ENCODE measurements at places on chromosomes 4 and X.

DNA sequence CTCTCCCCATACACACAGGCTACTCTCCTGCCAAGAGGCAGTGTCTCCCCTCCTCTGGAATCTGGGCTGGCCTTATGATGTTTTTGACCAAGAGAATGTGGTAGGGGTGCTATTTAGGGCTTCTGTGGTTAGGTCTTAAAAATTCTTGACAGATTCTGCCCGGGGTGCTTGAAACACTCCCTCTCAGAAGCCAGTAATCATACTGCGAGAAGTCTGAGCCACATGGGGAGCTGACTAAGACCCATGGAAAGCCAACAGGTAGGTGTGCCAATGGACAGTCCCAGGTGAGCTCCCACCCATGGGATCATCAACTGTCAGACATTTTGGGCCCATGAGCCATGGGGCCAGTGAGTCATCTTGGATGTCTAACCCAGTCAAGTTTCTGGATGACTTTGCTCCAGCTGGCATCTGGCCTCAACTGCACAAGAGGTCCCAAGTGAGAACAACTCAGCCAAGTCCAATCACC, 315.7 kb downstream of the FBXW7 start:
- DNase-seq: no peak

DNA sequence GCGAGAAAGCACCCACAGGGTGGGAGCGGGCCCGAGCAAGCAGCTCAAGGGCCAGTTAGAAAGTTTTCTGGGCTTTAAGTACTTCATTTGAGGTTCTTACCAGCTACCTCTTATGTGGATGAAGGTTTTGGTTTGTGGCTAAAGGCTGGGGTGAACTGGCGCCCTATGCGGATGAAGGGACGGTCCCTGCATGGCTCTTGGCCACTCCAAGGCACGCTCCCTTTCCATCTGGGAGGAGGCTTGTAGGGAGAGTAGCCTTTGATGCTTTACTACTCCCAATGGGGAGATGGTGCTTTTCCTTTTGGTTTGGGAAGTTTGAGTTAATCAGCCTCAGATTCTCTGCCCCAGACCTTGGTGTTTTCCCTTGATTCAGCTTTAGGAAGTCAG, 17.7 kb downstream of the MRFAP1 start:
- no peak for DNase-seq

DNA sequence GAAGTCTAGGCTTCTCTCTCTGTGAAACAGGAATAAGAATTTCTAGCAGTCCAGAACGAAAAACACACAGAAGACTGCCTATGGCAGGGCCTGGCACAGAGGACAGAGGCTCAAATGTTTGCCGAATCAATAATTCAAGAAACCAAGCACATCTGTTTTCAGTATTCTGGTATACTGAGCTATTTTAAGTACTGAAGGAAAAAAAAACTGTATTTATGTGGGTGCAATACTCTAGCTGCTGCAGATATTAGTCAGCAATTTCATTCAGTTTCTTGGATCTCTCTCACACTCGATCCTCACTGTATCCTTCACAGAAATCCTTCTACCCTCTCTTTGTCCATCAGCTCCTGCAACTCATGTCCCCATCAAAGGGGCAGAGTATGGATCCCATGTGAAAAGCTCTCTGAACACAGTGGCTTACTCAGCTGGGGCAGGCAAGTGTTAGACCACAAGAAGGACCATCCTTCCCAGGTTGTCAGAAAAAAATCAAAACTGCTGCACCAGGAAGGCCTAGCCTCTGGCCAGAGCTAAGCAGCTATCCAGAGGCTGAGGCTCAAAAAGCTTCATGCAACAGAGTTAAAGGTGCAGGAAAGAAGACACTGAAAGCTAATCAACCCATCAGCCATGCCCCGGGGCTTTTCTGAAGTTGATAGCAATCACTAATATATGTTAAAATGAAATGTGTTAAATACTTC, 9.1 kb upstream of the USO1 start:
- DNase-seq: no peak

DNA sequence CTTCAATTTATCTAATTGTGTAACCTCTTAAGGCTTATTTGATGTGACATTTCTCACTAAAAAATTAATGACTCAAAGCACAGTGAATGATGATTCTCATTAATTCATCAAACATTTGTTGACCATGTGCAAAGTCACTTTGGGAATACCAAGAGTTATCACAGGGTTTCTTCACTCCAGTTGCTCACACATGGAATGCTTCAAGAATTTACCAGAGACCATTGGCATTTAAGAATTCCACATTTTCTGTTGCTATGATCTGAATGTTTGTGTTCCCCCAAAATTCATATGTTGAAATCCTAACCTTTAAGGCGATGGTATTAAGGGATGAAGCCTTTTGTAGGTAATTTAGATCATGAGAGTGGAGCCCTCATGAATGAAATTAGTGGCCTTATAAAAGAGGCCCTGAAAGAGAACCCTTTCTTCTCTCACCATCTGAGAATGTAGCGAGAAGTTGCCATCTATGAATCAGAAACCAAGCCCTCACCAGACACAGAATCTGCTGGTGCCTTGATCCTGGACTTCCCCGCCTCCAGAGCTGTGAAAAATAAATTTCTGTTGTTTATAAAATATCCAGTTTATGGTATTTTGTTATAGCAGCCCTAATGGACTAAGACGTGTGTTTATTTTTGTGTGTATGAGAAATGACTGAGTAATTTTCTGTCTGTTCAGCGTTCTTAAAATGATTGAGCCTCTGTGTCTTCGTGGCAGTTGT, 16.4 kb upstream of the SRPX start:
- DNase-seq: no peak

Measured in cerebellar nuclear complex (tissue), 1 donor.